ENCODE measurements at places on chromosomes 3 and 15.
A peak's percentile ranks its signal among the peaks of the same experiment; 100 is the strongest.

- DNase-seq: no peak
These were observed 238.1 kb downstream of the CPNE4 start for GRCh38 chr3:131796558-131797198.

- no peak for DNase-seq
These were observed 31.0 kb downstream of the TMOD2 start for GRCh38 chr15:51782357-51782896.

DNA sequence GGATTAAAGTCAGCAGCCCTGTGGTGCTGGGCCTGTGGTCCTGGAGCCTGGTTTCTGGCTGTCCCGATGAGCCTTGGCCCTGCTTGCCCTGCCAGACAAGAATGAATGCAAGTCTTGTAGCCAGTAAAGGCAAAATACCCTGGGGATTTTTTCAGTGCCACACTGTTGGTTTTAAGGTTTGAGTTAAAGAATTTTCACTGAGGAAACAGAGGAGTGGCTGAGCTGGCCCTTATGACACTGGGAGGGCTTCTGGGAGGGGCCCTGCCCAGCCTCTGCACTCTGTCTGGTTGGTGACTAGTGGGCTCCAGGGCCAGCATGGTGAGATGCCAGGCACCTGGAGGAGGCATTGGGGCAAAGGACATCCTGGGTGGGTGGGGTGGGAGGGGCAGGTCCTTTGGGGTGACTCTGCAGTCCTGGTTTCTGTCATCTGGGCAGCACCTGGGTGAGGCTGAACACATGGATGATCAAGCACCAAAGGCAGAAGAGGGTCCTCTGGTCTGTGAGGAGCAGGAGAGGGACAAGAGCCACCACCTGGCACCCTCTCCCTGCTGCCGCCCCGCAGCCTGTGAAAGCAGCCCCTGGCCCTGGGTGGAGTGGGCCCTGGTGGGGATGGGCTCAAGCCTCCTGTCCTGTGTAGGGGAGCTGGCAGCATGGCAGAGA, 12.5 kb upstream of the PLA2G4E start:
- no peak for DNase-seq

- DNase-seq: no peak
These were observed 94.5 kb downstream of the FNDC3B start for GRCh38 chr3:172133838-172134237.

- no peak for DNase-seq
These were observed 789.8 kb downstream of the NAALADL2 start for GRCh38 chr3:175648899-175649298.

DNA sequence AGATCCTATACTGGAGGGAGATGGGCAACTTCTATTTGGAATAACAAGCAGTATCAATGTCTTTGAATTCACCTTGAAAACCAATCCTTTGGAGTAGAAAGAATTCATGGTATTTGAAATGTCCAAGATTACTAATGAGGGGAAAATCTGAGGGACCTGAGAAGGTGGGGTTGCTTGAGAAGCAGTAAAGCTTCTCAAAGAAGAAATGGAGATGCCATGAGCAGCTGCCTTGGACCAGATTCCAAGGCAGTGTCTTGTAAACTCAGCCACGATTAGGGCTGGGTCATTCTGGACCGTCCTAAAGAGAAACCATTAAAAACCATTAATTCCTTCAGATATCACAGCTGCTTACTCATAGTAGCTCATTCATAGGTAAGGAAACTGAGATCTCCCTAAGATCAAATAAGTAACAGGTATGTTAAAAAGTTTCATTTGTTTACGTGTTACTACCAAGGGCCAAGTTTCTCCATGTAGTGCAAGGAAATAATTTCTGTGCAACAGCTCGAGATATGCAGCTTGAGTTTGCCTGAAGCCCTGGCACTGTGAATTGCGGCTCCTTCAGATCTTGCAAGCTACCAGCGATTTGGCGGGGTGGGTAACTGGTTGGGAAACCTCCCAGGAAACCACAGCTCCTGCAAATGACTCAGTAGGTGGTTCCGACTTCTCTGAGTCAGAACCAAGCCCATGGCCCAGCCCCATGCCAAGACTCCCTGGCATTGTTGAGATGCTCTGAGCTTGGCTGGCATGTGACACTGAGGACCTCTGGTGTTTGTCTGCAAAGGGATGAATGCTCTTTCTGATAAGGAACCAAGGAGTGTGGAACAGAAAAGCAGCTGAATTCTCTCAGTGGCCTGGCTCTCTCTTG, 296.8 kb downstream of the RORA start:
- peak; percentile 70 for DNase-seq

DNA sequence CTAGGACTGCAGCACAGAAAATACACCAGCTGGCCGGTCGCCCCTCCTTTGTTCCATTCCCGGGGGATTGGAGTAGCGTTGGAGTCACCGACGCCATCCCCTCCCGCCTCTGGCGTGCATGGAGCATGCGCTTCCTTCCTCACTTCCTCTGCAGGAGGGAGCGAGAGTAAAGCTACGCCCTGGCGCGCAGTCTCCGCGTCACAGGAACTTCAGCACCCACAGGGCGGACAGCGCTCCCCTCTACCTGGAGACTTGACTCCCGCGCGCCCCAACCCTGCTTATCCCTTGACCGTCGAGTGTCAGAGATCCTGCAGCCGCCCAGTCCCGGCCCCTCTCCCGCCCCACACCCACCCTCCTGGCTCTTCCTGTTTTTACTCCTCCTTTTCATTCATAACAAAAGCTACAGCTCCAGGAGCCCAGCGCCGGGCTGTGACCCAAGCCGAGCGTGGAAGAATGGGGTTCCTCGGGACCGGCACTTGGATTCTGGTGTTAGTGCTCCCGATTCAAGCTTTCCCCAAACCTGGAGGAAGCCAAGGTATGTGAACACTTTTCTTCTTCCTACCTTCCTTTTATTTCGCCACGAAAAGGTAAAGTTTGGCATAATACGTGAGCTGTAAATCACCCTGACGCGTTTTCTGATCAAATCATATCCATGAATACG, at the start of gene SCG3:
Gene SCG3 (plus strand): TSS at position 201 of the 661 bp plus-strand sequence. CDS start 253 bp downstream, at position 454.
- peak; percentile 78 for DNase-seq

DNA sequence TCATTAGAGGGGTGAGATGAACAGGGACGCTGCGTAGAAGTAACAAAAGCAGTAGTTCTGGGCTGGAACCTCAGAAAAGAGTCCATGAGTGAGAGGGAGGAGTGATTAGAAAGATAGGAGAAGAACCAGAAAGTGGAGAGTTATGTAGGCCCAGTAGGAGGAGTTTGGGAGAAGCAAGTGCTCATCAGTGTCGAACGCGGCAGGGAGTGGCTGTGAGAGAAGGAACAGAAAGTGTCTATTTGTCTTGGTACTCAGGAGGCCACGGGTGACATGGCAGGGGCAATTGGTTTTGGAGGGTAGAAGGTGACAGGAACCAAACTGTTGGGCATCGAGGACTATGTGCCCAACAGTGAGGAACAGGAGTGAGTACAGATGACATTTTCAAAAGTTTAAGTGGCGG, 1.3 kb upstream of the INSYN1 start:
- DNase-seq: no peak

DNA sequence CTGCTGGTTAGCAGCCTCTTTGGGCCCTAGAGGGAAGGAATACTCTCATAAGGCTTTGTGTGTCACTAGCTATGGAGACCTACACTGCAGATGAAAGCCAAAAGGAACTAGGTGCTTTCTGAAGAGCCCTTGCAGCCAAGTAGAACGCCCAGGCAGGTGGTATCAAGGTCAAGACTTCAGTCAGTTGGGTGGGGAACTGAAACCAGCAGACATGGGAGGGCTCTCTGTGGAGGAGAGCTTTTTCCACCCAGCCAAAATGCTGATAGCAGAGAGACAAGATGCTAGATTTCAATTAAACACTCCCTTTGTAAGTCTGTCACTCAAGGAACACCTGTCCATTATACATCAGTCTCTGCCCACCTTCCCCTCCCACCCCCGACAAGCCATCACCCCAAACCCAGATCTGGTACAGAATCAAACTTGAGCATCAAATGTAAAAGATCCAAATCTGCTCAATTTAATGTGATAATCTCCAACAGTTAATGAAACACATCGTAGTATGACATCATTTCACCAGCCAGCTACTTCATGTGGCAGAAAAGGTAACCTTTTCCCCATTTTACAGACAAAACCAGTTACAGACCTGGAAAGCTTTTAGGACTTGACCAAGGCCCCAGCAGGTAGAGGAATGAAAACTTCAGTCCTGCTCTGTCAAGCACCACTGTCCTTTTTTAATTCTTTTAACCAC, 14.6 kb downstream of the MRPS25 start:
- no peak for DNase-seq

DNA sequence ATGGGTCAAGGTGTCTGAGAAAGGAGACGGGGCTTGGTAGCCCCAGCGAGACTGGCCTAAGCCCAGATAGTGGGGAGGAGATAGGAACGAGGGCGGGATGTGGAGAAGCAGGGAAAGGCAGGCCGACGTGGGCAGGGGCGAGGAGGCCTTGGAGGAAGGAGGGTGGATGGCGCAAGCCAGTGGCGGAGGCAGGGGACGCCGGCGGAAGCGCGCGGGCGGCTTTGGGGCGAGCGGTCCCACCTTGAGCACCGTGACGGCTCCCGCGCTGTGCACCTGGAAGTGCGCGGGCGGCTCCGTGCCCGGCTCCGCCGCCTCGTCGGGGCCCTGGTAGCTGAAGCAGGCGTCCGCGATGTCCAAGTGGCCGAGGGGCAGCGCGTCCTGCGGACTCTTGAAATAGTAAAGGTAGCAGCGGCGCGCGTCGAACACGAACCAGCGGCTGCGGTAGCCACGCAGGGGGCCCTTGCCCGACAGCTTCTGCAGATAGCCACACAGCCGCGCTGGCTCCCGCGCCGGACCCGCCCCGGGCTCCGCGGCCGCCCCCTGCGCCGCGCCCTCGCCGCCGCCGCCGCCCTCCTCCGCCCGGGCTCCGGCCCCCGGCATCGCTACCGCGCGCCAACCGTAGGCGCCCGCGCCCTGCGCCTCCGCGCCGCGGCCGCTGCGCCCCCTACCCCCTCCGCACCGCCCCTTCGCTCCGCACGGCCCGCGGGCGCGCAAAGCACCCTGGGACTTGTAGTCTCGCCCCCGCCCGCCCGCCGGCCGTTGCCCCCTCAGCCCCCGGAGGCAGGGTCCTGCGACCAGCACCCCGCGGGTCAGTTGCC, at the start of gene TBC1D2B:
Gene TBC1D2B (minus strand): TSS at position 659 of the 818 bp plus-strand sequence. CDS start 59 bp downstream, at position 600.
- peak; percentile 76 for DNase-seq

DNA sequence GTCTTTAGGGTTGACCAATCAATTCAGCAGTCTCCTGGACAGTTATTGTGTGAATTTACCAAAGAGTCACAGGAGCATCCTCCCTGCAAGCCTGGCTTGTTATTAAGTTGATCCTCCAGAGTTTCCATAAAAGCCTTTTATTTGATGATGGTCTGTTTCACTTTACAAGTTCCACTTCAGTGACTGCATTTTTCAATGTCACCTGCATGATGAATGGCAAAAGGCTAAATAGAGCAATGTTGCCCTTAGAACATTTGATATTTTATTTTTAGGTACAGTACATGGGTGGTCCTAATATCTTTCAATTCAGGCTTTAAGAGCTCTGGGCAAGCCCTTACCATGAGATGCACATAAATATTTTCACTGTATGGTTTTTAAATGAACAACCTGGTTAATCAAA, 22.6 kb downstream of the GUCA1C start:
- no peak for DNase-seq

- no peak for DNase-seq
These were observed 375.0 kb downstream of the ROBO2 start for GRCh38 chr3:77414881-77415280.

- no peak for DNase-seq
These were observed 14.2 kb upstream of the ANKDD1A start for GRCh38 chr15:64897345-64897985.

- DNase-seq: no peak
These were observed 412.5 kb downstream of the SOX2 start for GRCh38 chr3:182124187-182124586.

DNA sequence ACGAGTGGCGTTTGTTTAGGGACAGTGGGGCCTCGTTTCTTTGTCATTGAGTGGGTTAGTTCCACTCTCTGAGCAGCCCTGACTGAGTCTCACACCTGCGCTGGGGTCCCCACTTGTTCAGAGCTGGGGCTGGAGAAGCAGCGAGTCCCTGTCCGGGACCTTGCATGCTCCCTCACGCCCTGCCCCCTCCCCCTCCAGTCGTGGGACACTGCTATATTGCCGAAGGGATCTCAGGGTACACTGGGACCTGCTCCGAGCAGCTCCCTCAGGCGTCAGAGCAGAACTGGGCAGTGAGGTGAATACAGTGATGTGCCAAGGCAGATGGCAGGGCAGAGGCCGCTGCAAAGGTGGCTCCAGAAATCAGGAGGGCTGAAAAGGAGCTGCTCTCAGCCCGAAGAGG, 59.9 kb upstream of the KLF13 start:
- DNase-seq: peak; percentile 19

- DNase-seq: no peak
These were observed 249.7 kb downstream of the KCNMB2 start for GRCh38 chr3:178785961-178786360.

DNA sequence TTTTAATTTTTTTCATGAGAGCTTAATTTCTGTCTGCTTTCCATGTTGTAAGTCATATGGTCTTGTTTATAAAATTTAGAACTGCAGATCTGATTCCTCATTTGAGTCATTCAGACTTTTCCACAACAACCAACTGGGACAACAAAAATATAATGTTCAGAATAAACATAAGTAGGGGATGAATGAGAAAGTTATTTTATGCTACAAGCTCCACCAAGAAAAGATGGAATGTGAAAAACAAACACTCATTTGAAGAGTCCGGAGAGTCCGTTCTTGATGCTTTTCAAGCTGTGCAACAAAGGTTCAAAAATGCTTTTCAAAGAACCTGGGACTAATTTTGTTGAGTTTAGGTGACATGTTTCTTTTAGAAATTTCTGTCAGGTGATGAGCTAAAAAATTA, 9.2 kb downstream of the FRMD4B start:
- no peak for DNase-seq

- no peak for DNase-seq
These were observed 114.7 kb upstream of the LINGO1 start for GRCh38 chr15:77747175-77748077.

DNA sequence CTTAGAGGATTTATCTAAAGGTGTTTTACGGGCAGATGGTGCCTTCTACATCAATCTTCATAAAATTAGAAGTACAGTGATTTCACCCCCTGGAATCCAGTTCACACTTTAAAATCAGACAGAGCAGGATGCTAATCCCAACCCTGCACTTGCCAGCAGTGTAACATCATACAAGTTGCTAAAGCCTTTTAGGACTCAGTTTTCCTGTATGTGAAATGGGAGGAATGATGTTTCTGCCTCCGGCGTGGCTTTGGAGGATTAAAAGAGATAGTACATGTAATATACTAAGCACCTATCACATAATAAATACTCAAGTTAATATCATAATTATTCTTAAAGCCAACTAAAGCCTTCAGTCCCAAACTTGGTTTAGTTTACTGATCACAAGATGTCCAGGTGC, 257.2 kb upstream of the THBS1 start:
- no peak for DNase-seq

- DNase-seq: no peak
These were observed 530.0 kb downstream of the EPHB1 start for GRCh38 chr3:135325096-135325495.

DNA sequence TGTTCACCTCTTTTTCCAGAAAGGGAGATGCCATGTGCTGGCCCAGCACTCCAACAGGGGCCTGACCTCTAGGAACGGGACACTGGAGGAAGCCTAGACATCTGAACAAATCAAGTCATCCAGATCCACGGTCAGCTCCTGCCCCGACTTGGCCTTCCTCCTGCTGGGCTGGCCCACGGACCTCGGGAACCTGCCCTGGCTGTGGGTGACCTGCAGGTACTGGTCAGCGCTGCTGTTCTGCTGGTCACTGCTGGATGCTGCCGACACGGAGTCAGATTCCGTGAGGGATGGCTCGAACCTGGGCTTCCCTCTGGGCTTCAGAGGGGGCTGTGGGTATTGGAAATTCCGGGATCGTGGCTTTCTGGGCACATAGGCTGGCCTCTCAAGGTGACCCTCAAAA, 8.4 kb upstream of the STARD5 start:
- no peak for DNase-seq

GRCh38 chr15:48802867-48803266, 8.0 kb downstream of the CEP152 start:
- no peak for DNase-seq

All from stimulated activated CD4-positive, alpha-beta T cell treated with anti-CD3 and anti-CD28 coated beads, Interleukin-2, amount 100 ng/mL, for 24 hours (primary cell).